ENCODE measurements at places on chromosomes 12 and 14. TPM values are rescaled to one million over a fixed set of nuclear protein-coding genes. Genes with fewer than 3 reads are reported as not detected.

The TEX52 gene
- not detected for total RNA-seq

The OTOGL gene
- total RNA-seq, result 0.48 TPM

The CCDC175 gene
- not detected for total RNA-seq

The OR10G2 gene
- total RNA-seq, result not detected

The C14orf180 gene
- 170 TPM for total RNA-seq

The RHEBL1 gene
- total RNA-seq, result not detected

The TAS2R42 gene
- not detected for total RNA-seq

The DTX1 gene
- 3.0 TPM for total RNA-seq

The KIF26A gene
- total RNA-seq, result 5.4 TPM

The PLA2G1B gene
- not detected for total RNA-seq

The TMEM253 gene
- total RNA-seq, result not detected

The ZCCHC8 gene
- total RNA-seq, result 7.2 TPM

All from heart left ventricle (tissue), 16 donors.